ENCODE measurements at places on chromosomes 4 and X.

GRCh38 chr4:165517216-165517615 lies 138.4 kb downstream of the CPE start:
- no peak for DNase-seq

DNA sequence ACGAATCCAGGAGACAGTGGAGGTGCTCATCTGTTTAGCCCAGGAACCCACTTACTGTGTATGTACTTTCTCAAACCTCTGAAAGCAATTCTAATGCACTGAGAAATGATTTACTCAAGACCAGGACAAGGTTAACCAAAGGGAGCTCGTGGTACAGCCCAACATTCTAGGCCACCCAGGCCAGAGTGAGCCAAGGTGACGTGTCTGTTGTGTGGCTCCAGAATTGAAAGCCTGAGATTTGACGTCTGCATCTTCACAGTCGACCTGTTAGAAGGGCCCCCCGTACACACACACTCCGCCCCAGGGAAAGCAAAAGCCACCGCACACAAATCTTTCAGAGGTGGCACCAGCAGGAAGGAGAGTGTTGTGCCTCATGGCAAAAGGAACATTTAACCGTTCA lies 2.3 kb downstream of the MAP3K15 start:
- DNase-seq, result no peak

- DNase-seq, result no peak
Measured at GRCh38 chrX:150857453-150857852, 41.0 kb downstream of the CD99L2 start.

DNA sequence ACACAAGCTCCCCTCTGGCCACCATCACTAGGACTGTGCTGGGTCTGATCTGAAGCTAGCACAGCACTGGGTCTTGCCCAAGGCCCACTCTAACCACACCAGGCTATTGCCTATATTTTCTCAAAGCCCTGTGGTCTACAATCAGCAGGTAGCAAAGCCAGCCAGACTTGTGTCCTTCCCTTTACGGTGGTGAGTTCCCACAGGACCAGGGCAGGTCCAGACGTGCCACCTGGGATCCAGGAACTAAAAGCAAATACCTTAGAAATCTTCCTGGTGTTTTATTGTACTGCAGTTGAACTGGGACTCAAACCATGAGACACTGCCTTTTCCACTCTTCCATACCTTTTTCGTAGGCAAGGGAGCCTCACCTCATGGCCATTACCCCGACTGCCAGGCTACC lies 9.0 kb upstream of the MAGEC2 start:
- DNase-seq, result no peak

- no peak for DNase-seq
Measured at GRCh38 chrX:13131396-13132137, 87.1 kb upstream of the FAM9C start.

GRCh38 chrX:29488919-29489318 lies 726.4 kb upstream of the MAGEB2 start:
- DNase-seq, result no peak

All from stimulated activated CD8-positive, alpha-beta memory T cell treated with anti-CD3 and anti-CD28 coated beads, Interleukin-7, amount 100 ng/mL, for 1 hour (primary cell).